ENCODE measurements at places on chromosomes 12 and 14.
A peak's percentile ranks its signal among the peaks of the same experiment; 100 is the strongest.

- DNase-seq, result no peak
These were observed 27.4 kb downstream of the NOS1 start for GRCh38 chr12:117334051-117334450.

DNA sequence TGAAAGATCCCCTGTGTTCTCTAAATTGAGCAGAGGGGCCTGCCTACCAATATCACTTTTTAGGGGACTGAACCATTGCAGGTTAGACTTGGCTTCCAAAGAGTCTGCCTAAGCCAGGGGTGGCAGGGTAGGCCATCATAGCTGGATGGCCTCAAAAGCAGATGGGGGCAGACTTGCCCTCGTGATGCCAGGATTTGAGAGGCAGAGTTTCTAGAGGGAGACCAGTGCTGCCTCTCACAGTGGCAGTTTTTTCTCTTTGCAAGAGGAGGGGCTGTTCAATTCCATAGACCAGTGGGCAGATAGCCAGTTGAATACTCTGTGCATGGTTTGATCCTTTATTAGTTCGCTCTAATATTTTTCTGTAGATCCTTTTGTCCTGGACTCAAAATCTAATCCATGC, 23.8 kb upstream of the SMCO2 start:
- no peak for DNase-seq

GRCh38 chr12:89525305-89525823, 483 bp downstream of the POC1B start:
- peak; percentile 42 for DNase-seq

DNA sequence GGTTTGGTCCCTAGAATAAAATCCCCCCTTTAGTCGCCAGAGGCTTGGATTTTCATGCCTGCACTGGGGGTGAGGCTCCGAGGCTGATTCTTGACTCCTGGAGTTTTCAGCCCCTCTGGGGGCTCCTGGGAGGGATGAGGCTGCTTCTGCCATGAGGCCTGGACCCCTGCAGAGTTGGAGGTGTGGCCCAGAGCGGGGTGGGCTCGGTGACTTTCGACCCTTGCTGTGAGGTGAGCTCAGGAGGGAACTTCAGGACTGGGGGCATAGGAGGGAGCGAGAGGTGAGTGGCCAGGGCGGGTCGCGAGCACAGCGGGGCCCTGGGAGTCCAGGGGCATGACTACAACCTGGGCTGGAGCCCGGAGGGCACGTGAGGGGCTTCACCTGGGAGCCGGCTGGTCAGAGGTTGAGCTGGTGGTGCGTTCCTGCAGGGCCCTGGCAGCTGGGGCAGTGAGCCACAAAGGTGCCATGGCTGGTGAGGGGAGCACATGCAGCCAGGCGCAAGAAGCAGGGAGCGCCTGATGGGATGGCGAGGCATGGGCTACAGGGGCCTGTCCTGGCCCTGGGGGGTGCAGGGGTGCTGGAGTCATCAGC, 168.2 kb downstream of the KIF26A start:
- no peak for DNase-seq

GRCh38 chr12:30437044-30437443, 258.6 kb downstream of the IPO8 start:
- no peak for DNase-seq

DNA sequence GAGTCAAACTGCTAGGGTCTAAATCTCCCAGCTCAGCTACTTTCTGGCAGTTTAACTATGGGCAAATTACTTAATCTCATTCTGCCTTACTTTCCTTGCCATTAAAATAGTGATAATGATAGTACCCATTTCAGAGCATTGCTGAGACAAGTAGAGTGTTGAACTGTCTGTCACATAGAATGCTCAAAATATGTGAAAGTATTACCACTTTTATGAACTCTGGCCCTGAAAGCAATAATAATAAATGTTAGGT, 19.9 kb downstream of the SRGAP1 start:
- no peak for DNase-seq

DNA sequence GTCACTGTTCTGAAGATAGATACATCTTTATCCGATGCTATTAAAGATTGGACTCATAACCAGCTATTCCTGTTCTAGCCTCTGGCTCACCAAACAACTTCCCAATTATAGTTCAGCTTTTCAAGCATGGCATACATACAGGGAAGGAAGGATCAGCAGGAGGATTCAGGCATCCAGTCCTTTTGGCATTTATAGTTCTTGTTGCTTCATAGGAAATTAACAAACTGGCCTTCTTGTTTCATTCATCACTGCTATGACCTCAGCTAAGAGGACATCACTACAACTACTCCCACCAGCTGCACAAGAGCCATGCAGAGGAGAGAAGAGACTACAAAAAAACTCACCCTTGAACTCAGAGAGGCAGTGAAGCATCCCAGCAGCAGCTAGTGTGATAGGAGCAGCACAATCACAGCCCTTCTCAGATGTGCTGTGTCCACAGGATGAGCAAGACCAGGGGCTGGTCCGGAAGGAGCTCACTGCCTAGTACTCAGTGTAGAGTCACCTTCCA, 100.5 kb downstream of the SPTSSA start:
- DNase-seq, result no peak

DNA sequence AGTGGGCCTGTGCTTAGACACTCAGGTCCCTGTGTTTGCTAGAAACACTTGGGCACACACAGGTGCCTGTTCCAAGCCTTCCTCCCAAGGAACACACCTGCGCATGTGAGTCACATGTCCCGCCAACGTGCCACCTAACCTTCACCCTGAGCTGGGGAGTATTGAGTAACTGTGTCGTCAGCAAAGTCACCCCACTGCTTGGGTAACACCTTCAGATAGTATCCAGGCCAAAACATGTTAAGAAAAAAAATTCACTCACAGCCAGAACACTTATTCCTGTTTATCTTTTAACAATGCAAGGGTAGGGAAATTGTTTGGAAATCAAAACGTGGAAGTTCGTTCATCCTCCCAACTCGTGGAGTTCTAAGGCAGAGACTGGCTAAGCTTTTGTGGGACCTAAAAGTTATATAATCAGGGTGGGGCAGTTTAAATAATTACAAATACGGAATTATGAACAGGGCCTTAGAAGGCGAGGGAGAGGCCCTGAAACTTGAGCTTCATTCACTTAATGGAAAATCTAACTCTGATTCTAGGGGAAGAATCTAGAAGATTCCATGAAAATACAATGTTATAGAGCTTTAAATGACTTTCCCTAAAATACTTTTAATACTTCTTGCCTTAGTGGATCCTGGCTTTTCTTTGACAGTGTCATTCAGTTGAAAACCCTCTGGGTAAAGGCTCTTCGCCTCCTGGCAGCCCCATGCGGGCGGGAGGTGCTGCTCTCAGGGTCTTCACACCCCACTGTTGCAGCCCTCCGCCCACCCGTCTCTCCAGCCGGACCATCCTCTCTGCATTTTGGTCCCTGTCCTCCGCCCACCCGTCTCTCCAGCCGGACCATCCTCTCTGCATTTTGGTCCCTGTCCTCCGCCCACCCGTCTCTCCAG, 30.3 kb upstream of the ADIPOR2 start:
- DNase-seq, result peak; percentile 82

DNA sequence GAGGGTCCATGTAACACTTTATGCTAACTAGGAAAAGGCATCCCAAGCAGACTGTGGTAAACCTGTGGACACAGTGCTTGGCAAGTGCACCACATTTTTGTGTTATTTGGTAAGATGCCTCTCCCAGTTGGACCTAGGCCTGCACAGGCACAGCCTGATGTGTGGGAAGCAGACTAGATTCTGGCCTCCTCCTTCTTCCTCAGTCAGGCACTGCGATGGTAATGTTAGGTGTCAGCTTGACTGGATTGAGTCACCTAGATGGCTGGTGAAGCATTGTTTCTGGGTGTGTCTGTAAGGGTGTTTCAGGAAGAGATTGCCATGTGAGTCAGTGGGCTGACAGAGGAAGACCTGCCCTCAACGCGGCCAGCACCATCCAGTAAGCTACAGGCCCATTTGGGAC, 25.3 kb upstream of the RHOJ start:
- DNase-seq, result no peak

GRCh38 chr12:76031081-76031413, 529 bp downstream of the PHLDA1 start:
- DNase-seq, result no peak

DNA sequence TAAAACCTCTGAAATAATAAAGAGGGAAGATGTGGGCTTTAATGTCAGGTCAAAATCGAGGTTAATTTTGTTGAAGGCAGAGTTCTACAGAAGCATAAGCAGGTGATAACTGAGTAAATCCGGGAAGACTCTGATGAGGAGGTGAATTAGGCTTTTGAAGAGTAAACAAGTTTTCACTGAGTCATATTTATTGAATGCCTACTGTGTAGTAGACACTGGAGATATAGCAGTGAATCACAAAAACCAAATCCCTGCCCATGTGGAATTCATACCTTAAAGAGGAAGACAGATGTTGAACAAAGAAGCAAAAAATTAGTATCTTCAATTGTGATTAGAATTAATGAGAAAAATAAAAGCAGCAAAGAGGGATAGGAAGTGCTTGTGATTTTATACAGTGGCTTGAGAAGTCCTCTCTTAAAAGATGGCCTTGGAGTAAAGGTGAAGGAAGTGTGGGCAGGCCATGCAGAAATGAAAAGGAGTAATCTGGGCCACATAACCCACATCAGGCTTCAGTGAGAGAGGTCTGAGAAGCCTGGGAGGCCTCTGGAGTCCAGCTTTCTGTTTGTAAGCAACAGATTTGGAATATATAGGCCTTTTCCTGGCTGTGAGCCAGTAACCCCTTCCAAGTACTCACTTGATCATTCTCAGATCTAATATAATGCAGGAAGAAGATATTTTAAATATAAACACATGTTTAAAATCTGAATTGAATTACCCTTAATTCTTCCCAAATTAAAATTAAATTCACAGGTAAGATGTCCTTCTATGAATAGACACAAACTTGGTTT, 46.7 kb downstream of the BHLHE41 start:
- DNase-seq, result no peak

- no peak for DNase-seq
These were observed 20.5 kb upstream of the IFNG-AS1 start for GRCh38 chr12:67968725-67969124.

DNA sequence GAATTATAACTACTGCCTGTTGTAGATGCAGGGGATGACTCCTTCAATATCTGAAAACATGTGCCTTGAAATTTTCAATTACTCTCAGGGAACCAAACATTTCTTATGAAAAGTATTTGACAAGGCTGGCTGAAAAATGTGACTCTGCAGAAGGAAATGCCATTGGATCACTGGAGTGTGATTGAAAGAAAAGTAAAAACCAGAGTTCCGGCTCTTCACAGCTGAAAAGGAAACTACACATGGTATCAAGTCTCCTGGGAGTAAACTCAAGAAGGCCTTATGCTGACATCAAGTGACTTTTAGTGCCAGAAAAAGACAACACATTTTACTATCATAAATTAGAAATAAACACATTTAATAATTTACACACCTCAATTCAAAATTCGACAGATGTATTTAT, 693.0 kb downstream of the LRFN5 start:
- DNase-seq, result no peak

GRCh38 chr12:88035907-88036289, 6.7 kb upstream of the C12orf50 start:
- DNase-seq, result no peak

GRCh38 chr12:33533527-33533926, 93.9 kb upstream of the SYT10 start:
- DNase-seq, result no peak

DNA sequence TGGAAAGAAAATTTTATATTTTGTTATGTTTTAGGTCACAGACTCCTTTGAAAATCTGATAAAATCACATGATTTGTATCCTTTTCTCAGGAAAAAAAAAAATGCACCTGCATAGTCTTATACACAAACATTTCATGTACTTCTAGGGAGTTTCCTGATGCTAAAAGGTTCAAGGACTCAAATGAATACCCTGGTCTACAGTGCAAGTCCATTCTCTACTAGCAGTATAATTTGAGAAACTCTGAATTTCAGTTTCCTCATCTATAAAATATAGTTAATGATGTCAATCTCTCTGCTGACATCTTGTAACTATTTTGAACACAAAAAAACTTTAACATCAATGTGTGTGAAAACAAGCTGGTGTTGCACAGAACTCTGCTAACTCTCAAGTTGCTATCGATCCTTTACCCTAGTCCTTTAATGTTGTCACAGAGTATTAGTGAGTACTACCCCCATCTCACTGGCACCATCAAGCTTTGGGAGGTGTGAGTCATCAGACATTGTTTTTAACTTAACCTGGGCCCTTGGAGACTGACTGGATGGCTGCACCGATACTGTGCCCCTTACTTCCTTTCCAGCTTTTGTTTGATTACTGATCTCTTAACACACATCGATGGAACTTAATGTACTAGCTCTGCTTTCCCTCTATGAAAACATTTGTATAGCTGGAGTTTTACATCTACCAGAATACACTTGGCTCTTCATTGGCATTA, 251.9 kb upstream of the SOX5 start:
- no peak for DNase-seq

DNA sequence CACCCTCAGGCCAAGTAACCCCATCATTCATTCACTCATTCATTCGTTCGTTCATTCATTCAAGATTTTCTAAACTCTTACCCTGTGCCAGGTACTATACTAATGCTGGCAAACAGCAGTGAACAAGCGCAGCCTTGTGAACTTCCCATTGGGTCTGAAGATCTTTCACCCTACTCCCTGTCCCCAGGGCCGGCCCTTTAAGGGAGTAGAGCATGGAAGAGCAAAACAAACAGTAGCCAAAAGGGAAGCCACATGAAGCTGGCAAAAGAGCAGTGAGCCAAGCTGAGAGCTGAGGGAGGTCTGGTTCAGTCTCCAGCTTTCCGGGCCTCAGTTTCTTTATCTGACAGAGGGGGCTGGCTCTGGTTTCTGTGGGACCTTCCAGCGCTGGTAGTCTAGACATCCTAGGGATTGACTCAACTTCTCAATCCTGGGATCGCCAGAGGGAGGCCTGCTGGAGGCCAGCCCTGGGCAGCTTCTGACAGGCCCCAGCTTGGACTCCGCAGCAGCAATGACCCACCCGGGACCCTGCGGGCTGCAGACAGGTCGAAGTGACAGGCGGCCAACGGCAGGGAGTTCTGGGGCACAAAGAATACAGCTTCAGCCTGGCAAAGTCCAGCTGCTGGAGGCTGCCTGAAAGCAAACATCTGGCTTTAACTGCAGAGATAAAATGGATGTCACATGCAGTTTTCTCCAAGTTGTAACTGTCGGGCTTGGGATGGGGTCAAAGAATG, 27.1 kb downstream of the ACTN1 start:
- no peak for DNase-seq

GRCh38 chr12:122158700-122159285, 15.2 kb downstream of the IL31 start:
- no peak for DNase-seq

GRCh38 chr12:116471544-116471943, 87.6 kb upstream of the MAP1LC3B2 start:
- no peak for DNase-seq

GRCh38 chr12:11885261-11886038, 185.3 kb upstream of the BCL2L14 start:
- no peak for DNase-seq

GRCh38 chr12:125159702-125160101, 94.5 kb downstream of the AACS start:
- no peak for DNase-seq
